Activated CD4-positive, alpha-beta T cell treated with anti-CD3 and anti-CD28 coated beads, Interleukin-2, amount 50 U/mL, for 1 hour (primary cell): ENCODE measurements at places on chromosomes 3 and 15.

DNA sequence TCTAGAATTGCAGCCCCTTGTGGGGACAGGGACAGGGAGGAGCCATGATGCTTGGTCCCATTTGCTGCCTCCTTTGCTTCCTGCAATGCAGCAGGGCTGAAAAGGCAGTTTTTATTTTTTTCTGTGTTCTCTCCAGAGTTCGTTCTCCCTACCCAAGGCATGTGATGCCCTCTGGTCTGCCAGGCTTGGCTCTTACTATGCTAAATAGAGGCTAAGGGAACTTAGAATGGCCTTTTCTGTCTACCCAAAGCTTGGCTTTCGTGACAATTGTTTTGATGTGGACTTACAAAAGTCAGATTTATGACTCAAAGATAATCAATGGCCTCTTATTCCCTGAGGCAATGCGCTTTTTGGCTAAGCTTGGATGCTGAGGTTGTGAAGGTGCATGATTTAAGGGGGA is 293.3 kb upstream of the TBL1XR1 start:
- DNase-seq: no peak

DNA sequence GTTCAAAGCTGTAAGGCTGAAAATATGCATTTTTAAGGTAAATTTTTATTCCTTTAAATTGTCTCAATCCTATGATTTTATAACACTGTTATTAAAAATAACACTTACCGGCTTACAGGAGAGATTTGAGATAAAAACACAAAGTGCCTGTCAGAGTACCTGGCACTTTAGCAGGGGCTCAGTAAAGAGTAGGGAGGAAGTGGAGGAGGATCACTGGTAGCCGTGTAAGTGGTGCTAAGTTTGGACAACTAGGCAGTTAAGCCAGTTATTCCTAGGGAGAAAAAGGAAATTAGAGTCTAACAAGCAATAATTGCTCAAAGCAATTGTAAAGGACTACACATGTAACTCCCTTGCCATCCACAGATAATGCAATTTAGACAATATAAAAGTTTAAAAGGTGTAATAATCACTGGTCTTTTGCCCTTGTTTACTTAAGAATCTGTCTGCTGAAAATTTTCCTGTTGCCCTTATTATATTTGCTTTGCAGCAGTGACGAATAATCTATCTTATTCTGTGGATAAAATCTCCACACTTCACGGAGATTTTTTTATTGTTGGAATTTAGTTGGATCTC is 204.8 kb downstream of the CDIN1 start:
- DNase-seq: no peak

- no peak for DNase-seq
These were observed 406.0 kb downstream of the ZBTB20 start for GRCh38 chr3:114741066-114741465.

DNA sequence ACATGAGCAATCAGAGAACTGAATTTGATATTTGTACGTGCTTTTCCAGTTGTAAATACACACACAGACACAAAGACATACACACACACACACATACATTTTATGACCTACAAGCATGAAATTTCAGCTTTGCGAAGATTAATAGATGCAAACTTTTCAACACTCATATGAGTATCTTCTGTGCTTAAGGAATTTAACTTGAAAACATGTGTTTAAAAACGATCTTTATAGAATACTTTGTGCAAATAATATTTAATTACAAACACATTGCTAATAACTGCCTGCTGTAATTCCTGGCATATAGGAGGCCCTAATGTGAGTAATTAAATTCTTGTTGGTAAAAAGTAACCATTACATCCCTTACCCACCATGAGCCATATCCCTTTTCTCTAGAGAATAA is 107.7 kb upstream of the PLSCR5 start:
- DNase-seq: no peak

- no peak for DNase-seq
These were observed 42.5 kb downstream of the ZBTB38 start for GRCh38 chr3:141410846-141411245.

DNA sequence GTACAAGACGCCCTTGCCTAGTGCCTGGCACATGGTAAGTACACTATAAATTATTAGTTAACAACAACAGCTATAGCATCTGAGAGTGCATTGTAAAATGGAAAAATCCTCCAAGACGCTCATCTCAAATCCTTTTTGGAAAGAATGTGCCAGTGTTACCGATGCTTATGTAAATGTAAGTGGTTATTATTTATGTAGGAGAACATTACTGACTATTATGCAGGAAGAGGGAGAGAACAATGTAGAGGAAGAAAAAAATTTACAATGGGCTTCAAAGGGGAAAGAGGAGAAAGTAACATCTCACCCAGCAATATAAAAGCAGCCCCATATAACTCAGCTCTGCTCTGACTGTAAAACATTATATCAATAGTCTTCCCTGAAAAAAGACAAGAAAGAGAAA is 155.3 kb upstream of the LPP start:
- DNase-seq: no peak

DNA sequence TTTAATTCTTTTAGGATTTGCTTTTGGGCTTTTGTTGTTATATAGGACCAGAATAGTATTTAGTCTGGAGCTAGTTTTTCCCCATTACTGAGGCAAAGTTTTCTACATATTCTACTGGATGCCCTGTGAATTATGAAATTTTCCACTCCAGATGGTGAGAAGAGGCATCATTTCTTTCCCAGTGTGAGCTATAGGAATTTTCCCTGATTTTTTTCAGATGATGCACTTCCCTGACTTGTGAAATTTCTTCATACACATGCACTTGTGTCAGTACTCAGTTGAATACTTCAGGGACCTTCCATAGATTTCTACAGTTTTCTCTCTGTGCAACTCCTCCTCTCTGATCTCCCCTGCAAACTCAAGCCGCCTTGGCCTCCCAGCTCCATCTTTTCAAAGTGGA is 73.7 kb upstream of the SLCO2A1 start:
- DNase-seq: no peak

DNA sequence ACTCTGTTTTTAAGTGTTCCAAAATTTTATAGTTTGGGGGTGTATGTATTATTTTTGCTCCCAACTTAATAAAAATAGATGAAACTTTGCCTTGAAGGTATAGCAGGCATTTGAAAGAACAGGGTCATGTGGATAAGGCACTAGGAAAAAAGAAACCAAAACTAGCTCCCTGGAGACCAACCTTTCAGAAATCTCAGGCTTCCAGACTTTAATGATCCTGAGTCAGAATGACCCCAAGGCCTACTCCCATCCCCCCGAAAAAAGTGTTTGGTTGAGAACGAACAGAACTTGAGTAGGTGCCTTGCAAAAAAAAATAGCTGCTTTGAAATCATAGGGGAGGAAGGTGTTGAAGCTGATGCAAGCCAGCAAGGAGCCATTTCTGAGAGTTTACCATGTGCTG is 309.5 kb downstream of the THSD4 start:
- no peak for DNase-seq

- no peak for DNase-seq
These were observed 14.8 kb downstream of the GPR87 start for GRCh38 chr3:151301787-151302186.

- no peak for DNase-seq
These were observed 66.5 kb downstream of the CTNNB1 start for GRCh38 chr3:41265823-41266273.

- DNase-seq: peak; percentile 2
These were observed 10.0 kb upstream of the ST8SIA2 start for GRCh38 chr15:92383519-92384324.

DNA sequence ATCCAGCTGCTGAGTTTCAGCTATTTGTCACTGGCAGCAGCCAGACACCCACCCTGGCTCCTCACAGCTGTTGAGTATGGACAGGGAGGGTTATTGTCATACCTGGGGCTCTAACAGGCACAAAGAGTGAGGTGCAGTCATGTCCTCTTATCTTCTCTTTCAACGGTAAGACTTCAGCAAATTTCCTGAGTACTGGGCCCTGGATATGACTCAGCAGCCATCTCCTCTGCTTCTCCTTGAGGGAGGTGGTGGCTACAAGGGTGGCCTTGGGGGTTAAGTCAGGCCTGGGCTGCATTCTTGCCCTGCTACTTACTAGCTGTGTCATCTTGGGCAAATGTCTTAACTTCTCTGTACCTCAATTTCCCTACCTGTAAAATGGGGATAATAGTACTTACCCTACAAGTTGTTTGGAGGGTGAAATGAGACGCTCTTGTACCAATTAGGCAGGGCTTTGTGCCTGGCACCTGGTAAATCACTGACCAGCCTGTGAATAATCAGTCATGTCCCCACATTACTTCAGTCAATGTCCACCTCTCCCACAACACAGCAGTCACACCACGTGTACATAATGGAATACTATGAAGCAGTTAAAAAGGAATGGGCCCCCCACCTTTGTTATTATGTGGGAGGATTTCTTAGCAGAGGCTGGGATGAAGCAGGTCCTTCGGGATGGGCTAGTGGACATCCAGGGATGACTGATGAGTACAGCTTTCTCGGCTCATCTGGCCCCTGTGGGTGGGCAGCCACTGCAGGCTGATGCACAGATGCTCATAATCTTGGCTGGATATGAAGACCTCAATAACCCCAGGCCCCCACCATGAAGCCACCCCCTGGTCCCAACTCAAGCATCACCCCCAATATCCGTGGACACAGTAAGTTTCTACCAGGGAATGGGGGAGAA is 528.8 kb downstream of the SHQ1 start:
- DNase-seq: no peak

GRCh38 chr3:149738876-149739275 is 13.4 kb downstream of the COMMD2 start:
- no peak for DNase-seq

DNA sequence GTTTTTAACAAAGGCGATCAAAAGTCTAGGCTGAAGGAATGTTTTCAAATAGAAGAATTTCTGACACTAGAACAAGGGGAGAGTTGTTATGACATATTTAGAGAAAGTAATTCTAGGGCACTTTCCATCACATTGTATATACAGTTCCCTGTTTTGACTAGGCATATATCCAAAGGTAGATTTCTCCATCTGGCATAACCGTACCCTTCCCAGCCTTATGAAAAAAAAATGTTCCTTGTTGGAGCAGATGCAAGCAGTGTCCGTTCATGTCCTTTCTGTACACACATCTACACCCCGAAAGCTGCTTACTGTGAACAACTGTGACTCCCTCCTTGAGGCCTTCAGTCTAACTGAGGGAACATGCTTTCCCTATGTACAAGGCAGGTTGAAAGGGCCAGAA is 271.7 kb upstream of the GBE1 start:
- DNase-seq: no peak

GRCh38 chr3:89217148-89217685 is 109.8 kb downstream of the EPHA3 start:
- no peak for DNase-seq

DNA sequence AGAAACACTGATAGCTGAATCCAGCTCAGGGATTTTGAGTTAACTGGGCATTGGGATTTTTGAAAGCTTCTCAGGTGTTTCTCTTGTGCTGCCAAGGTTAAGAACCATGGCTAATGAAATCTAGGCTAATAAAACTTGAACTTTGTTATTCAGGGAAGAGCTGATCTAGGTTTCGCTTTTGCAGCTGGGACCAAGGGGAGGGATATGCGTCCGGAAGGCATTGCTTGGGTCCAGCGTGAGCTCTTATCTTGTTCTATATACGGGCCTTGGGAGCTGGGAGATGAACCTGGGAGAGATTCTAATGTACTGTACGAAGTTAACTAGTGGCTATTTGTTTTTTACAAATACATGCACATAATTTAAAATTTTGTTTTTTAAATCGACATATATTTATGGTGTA is 29.8 kb downstream of the ITPR1 start:
- DNase-seq: no peak
